ENCODE measurements at places on chromosomes 2 and 18. TPM values are rescaled to one million over a fixed set of nuclear protein-coding genes. Genes with fewer than 3 reads are reported as not detected.

- no peak for DNase-seq
These were observed 32.0 kb downstream of the XDH start for GRCh38 chr2:31382452-31383120.

Gene PRPF40A
- total RNA-seq, result 62.0 TPM

Gene TEKT4
- not detected for total RNA-seq

Gene RAD51AP2
- not detected for total RNA-seq

- no peak for DNase-seq
These were observed 4.4 kb upstream of the NEU4 start for GRCh38 chr2:241804326-241805229.

Gene CHRNG
- total RNA-seq, result not detected

DNA sequence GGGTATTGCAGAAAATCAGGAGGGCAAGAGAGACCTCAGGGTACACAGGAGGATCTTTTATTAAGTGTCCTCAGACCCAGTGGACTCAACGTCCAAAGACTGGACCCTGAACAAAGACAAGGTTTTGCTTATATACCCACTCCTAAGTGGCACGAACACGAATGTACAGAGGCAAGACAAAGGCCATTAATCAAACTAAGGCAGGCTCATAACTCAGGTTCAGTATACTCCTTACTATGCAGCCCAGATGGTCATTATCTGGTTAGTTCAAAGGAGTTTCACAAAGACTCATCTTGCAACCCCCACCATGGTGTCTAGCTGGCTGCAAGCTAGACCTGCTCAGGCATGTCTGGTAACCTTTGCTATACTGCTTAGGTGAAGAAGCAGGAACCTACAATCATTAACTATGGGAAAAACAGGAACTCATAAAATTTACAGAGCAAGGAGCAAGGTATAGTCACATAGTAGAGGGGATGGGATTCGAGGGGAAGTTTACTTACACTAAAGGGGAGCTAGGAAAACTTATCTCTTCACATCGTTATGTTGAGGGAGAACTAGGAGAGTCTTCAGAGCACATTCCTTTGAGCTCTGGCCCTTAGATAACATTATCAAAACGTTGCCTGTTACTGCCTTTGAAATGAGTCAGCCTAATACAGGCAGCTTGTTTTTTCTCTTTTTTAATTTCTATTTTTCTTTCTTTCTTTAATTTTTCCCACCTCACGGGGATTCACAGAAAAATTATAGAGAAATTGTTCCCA lies 33.9 kb downstream of the SLC4A3 start:
- DNase-seq, result no peak

Gene TRIM43
- total RNA-seq, result not detected

DNA sequence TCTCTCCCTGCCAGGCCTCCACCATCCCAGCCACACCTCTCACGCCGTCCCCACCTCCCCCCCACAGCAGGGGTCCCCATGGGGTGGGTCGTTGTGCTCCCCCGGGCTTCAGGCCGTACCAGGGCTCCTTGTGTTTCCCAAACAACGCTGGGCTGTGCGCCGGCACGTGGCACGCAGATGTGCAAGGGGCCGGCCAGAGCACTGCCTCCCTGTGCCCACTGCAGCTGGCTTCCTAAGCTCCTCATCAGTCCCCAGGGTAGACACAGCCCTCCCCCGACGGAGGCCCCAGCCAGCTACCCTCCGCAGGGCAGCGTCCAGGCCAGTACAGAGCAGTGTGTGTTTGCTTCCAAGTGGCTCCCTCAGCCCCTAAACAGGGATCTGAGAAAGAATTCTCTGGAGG lies 34.0 kb downstream of the BIN1 start:
- no peak for DNase-seq

- no peak for DNase-seq
These were observed 210.9 kb upstream of the SIX3 start for GRCh38 chr2:44730593-44730992.

DNA sequence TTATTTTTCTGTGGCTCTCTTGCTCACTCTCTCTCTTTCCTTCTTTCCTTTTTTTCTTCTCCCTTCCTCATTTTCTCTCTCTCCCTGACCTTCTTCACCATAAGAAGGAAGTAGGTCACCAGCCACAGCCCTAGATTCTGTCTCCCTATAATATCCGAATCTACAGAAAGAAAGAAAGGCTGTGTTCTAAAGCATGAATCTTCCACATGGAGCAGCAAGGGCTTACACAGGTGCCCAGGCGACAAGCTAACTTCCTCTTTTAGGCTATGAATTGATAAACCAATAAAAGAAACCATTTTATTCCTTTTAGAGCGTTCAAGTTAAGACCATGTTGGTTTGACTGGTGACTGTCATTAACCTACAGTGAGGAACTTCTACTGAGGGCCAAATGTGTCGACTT lies 49.3 kb downstream of the CACNB4 start:
- DNase-seq, result no peak

GRCh38 chr18:72555101-72555500 lies 11.0 kb upstream of the CBLN2 start:
- no peak for DNase-seq

Gene KCNK3
- total RNA-seq, result 19.6 TPM

DNA sequence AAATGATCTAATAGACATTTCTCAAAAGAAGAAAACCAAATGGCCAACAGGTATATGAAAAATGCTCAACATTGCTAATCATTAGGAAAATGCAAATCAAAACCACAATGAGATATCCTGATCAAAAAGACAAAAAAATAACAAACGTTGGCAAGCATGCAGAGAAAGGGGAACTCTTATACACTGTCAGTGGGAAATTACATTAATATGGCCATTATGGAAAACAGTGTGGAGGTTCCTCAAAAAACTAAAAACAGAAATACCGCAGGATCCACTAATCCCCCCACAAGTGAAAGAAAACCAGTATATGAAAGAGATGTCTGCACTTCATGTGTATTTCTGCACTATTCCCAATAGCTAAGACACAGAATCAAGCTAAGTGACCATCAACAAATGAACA lies 57.7 kb upstream of the CTIF start:
- no peak for DNase-seq

Gene IL1RL2
- total RNA-seq, result 0.68 TPM

DNA sequence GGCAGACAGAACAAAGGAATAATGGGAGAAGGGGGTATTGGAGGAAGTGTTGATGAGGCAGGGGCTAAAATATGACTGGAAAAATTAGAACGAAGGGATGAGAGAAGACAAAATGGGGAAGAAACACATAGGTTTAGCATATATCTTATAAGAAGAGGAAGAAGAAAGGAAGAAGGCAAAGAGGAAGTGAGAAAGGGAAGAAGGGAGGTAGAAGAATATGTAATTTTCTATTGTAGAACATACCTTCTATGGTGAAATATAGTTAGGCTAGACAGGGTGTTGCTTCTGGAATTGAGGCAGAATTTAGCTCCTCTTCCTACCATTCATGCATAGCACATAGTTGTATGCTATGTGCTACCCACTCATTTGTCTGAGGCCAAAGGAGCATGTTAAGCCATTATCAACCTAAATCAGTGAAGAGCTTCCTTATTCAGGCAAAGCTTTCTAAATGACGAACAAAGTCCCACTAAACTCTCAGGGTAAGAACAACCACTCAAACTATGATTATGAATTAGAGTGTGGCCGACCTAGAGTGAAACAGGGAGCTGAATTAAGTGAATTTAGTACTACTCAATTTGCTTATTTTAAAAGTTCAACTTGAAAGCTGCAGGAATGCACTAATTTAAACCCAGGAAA lies 180.9 kb upstream of the GALNT5 start:
- no peak for DNase-seq

- no peak for DNase-seq
These were observed at the start of gene TUBB6 for GRCh38 chr18:12307701-12308385. Gene TUBB6 (plus strand): TSS chr18:12308241. CDS start chr18:12308293, 52 bp downstream.

GRCh38 chr2:112031473-112032223 lies 23.4 kb upstream of the TMEM87B start:
- DNase-seq, result no peak

Gene CRACDL
- 5.9 TPM for total RNA-seq

DNA sequence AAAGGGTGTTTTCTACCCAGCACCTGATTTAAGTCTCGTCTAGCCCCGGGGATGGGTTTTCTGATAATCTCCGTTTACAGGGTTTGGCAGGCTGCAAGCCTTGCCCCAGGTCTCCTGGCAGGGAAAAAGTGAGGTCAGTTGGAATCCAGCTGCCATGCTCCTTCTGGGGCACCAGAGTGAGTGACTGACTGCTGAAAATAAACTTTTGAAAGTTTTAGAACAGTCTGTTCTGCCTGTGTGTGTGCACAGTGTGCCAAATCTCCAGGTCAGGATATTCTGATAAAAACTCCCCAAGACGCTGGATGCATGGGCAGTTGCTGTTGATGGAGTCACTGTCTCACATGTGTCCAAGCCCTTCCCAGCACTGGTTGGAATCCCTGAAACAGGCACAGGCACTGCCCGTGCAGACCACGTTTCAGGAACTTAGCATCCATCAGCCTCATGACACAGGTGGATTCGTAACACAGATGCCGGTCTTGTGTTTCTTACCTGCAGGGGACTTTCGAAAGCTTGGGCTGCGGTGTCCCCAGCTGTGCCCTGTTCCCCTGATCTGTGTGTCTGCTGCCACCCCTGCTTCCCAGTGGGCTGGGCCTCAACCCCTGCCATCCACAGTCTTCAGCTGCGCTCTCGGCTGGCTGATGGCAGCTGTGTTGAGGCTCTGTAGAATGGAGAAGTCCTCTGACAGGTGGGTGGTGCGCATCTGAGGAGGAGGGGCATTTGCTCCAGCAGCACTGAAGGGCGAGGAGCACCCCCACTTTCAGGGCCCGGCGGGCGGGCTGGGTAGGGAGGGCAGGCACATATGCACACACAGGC lies 65.0 kb downstream of the SH3RF3 start:
- no peak for DNase-seq

GRCh38 chr2:231640641-231641111 lies 48.0 kb downstream of the TEX44 start:
- peak; percentile 58 for DNase-seq

Gene FSHR
- total RNA-seq, result not detected

Gene ATP6V1C2
- not detected for total RNA-seq

DNA sequence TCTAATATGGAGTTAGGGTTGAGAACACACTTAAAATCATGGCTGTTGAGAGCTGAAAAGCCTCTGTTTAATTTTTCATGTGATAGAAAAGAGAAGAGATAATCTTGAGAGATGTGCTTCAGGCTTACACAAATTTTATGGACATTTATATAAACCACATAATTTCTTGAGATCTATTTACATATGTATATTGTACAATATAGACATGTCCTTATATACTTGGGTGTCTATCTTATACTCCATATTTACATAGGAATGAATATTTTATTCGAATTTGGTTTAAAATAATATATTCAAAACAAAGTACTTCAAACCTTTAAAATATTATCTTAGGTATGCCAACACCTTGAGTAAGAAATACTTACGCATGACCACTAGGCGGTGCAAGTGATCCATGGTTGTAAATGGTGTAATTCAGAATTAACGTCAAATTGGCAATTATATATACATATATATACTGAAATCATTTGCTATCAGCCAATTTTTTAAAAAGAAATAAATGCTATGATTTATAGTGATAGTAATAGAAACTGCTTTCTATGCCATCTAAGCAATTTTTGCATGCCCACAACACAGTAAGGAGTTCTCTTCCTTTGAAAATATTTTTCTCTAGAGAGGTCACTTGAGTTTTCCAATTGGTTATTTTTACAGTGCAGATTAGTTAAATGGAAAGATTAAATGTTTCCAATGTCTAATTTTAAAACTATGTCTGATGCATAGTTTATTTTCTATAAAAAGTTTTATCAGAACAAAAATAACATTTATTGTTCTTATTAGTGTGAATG lies 37.6 kb upstream of the SPAG16 start:
- DNase-seq, result no peak

DNA sequence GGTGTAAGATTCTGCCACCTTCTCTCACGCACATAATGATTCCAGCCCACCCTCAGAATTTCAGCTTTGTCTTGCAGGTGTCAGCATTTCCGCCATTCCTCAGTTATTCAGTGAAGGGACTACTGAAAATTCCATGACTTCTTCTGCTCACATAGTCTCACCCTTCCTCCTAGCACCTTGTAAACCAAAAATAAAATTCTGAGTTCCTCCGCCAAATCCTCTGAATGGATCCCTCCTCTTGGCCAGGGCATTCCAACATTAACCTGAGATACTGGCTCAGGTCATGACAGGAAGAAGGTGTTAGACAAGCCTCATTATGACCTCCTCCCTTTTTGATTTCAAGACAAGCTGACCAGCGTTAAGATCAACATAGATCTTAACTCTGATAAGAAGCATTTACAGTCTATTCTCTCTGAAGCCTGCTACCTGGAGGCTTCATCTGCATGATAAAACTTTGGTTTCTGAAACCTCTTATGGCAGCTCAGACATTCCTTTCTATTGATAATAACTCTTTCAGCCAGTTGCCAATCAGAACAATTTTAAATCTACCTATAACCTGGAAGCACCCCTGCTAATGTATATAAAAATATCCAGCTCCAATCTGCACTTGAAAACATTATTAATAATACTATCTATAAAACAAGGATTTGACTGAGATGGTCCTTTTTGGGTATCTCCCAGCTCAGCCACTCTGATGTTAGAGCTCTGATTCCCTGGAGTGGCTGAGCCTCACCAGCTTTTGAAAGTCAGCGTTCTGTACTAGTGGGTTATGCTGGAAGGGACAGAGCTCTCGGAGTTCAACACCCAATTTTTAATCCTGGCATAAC lies 136.4 kb upstream of the APCDD1 start:
- no peak for DNase-seq

Gene FAM168B
- 144 TPM for total RNA-seq

Gene PECR
- total RNA-seq, result 7.3 TPM

Gene TMEM200C
- not detected for total RNA-seq

Gene COA5
- total RNA-seq, result 37.5 TPM

Gene INHBB
- total RNA-seq, result 19.4 TPM

DNA sequence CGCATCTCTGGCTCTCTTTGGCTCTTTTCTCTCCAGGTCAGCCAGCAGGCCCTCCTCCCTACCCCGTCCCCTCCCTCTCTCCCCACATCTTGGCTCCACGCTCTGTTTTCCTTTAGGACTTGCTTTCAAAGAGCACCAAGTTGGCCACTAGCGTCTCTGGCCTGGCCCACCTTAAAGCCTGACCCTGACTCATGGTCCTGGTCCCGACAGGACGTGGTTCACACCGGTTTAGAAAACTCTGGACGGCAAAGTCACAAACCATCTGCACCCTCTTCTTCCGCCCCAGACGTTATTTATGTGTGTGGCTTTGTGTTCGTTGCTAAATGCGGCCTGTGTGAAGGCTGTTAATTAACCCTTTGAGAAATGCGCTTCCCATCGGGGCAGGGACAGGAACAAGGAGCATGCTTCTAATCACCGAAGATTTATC lies 169.0 kb upstream of the HAAO start:
- DNase-seq, result peak; percentile 46

GRCh38 chr18:75407468-75408437 lies 19.8 kb downstream of the SMIM21 start:
- DNase-seq, result no peak

GRCh38 chr2:230957756-230958391 lies 32.8 kb upstream of the GPR55 start:
- DNase-seq, result no peak

Gene DNAH6
- not detected for total RNA-seq

DNA sequence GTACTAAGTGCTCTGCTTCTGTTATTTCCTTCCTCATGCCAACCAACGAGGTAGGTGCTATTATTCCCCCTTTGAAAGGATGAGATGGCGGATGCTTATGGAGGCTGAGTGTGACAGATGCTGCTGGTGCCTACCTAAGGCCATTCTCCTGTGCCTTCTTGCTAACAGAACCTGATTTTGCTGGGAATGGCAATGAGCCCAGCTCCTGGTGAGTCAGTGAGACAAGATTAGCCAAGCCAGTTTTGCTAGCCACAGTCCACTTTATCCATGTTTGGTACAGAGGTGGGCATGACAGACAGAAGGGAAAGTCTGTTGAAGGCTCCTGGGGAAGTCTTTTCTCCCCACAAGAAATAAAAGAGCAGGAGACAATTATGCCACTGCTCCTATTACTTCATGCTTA lies 43.7 kb upstream of the TMEM163 start:
- DNase-seq, result no peak
